Activated naive CD4-positive, alpha-beta T cell (primary cell): ENCODE measurements at places on chromosomes 7 and 10.

- no peak for DNase-seq
Measured at GRCh38 chr7:8564281-8564680, 130.9 kb downstream of the NXPH1 start.

GRCh38 chr10:83991986-83992753 lies 147.1 kb upstream of the GHITM start:
- no peak for DNase-seq

DNA sequence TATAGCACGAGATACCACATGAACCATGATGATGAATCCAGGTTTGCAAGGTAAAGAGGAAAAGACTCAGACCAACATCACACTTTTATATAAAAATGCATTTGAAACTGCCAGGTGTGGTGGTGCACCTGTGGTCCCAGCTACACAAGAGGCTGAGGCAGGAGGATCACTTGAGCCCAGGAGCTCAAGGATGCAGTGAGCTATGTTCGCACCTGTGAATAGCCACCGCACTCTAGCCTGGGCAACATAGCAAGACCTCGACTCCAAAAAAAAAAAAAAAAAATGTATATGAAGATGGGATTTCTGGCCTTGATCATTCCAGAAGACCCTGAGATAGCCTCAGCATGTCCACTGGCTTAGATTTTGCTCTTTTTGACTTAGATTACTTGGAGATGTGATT lies 161.6 kb downstream of the PARD3 start:
- no peak for DNase-seq

GRCh38 chr7:151864081-151864480 lies 12.8 kb downstream of the PRKAG2 start:
- no peak for DNase-seq

DNA sequence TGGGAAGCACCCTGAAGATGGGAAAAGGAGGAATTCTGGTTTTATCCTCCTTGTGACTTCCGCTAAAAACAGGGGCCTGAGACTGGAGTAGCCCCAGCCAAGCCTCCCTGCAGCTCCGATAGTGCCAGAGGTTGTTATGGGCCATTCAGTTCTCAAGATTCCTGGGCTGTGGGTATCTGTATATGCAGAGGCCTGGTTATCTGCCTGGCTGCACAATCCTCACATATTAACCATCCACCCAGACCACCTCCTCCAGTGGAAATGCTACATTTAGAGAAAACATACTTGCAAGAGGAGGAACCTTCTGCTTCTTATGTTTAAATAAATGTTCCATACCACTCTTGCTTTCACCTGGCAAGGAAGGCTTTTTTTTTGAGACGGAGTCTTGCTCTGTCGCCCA lies 34.6 kb downstream of the ARL3 start:
- DNase-seq = no peak

GRCh38 chr7:78179211-78179610 lies 380.6 kb downstream of the PHTF2 start:
- no peak for DNase-seq

DNA sequence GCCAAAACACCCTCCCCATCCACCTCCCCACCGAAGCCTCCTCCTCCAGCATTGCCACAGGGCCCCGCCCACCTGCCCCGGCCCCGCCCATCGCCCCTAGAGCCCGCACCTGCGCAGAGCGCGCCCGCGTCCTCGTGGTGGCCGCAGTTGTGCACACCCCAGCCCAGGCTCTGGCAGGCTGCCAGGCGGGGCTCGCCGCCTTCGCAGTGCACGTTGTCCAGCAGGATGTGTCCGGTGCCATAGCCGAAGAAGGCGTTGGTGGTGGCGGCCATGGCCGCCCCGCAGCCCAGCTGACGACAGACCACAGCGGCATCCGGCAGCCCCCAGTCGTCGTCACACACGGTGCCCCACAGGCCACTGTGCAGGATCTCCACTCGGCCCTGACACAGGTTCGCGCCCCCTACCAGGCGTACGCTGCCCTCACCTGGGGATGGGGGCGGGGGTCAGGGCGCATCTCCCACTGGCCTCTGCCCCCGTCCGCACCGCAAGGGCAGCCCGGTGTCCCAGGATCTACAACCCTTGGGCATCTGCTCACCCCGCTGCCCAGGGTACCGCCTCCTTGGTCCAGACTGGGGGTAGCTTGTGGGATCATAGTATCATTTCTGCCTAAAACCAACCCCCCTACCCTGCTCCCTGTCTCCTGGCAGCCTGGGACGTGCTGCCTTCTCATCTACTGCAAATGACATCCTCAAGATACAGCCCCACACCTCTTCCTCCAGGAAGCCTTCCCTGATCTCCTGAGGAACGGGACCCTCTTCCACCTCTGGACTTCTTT lies 11.9 kb downstream of the SSC4D start:
- DNase-seq = peak; percentile 73
